Fibroblast of mammary gland (primary cell): ENCODE measurements at places on chromosomes 16 and 17.

- peak; percentile 93 for DNase-seq
These were observed 67.8 kb downstream of the BMERB1 start for GRCh38 chr16:15502041-15502725.

- no peak for DNase-seq
These were observed 96.3 kb downstream of the TMEM114 start for GRCh38 chr16:8493972-8494371.

- no peak for DNase-seq
These were observed 54.1 kb downstream of the IGF2BP1 start for GRCh38 chr17:49051269-49051668.

DNA sequence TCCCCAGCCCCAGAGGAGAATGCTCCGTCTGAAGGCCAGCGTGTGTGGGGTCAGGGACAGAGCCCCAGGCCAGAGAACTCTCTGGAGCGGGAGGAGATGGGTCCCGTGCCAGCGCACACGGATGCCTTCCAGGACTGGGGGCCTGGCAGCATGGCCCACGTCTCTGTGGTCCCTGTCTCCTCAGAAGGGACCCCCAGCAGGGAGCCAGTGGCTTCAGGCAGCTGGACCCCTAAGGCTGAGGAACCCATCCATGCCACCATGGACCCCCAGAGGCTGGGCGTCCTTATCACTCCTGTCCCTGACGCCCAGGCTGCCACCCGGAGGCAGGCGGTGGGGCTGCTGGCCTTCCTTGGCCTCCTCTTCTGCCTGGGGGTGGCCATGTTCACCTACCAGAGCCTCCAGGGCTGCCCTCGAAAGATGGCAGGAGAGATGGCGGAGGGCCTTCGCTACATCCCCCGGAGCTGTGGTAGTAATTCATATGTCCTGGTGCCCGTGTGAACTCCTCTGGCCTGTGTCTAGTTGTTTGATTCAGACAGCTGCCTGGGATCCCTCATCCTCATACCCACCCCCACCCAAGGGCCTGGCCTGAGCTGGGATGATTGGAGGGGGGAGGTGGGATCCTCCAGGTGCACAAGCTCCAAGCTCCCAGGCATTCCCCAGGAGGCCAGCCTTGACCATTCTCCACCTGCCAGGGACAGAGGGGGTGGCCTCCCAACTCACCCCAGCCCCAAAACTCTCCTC, 10.4 kb downstream of the CX3CL1 start:
- no peak for DNase-seq

GRCh38 chr16:14300705-14301168, 229.6 kb downstream of the MRTFB start:
- DNase-seq = peak; percentile 88

DNA sequence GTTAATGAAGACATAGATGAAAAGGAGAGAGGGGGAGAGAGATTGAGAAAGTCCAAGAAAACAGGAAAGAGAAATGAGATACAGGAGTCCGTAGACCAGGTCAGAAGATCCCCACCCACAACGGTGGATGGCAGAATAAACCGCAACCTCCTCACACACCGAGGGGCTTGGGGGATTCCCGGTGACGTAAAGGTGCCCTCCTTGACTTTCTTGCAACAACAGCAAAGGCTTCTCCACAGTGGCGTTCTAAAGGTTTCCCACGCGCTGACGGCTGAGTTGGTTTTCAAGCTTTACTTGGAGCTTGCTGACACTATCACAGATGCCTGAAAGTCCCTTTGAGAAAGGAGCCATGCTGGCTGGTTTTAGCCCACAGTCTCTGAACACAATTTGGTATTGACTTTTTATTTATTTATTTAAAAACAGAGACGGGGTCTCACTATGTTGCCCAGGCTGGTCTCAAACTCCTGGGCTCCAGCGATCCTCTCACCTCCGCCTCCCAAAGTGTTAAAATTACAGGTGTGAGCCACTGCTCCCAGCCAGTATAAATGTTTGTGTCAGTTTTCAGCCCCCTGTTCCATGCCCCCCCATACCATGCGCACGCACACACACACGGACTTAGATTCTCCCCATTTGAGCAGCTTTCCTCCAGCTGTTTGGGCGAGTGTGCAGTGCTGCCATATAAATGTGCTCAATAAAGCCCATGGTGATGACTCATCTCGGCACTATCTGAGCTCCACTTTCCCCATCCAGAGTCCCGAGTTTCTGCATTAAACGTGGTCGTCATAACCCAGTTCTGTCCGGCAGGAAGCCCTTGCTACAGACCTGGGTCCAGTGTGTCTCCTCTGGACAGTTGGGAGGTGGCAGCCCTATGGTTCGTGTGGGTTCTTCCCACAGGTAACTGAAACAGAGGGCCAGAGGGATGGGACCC, 33.0 kb upstream of the SEC14L1 start:
- no peak for DNase-seq

DNA sequence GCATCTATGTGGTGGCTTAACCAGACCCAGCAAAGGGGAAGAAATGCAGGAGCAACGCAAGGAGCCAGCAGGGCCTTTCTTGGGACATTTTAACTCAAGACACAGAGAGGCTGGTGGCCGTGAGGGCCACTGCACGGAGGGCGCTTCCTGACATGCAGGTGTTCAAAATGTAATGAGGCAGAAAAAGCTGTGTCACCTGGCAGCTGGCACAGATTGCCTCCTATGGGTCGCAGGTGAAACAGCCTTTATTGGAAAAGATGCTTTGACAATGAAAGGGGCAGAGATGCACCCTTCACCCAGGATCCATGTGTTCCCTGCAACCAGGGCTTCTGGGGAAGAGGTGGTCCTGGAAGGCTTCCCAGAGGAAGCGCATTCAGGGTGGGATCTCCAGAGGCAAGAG, 219.3 kb downstream of the XYLT1 start:
- DNase-seq = no peak

DNA sequence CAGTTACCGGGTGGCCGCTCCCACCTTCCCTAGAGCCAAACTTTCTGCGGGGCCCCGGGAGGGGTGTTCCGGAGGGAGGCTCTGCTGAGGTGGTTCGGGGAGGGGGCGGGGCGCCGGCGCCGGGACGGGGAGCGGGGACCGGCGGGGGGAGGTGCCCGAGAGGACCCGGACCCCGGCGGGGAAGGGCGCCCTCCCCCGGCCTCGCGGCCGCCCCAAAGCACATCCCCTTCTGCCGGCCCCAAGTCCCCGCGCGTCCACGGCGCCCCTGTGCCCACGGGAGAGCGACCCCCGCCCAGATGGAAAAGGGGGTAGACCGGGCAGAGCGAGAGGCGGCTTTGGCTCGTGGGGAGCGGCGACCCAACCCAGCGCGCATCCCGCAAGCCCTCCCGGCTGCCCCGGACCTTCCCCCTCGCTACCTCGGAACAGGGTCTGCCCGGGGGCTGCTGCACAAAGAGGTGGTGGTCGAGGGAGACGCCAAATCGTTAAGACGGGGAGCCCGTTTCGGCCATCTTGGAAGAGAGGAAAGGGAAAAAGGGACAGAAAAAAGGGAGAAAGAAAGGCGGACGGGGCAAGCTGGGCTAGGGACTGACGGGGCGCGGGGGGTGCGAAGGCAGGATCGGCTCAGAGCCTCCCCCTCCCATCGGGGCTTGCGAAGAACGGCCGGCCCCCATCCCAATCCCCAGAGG, 530 bp downstream of the PCGF2 start:
- DNase-seq = no peak

- peak; percentile 35 for DNase-seq
These were observed 694.3 kb downstream of the KCNJ2 start for GRCh38 chr17:70863436-70864248.

GRCh38 chr16:85878875-85879274, 20.1 kb upstream of the IRF8 start:
- DNase-seq = peak; percentile 57

GRCh38 chr16:86083382-86084002, 184.5 kb downstream of the IRF8 start:
- no peak for DNase-seq

DNA sequence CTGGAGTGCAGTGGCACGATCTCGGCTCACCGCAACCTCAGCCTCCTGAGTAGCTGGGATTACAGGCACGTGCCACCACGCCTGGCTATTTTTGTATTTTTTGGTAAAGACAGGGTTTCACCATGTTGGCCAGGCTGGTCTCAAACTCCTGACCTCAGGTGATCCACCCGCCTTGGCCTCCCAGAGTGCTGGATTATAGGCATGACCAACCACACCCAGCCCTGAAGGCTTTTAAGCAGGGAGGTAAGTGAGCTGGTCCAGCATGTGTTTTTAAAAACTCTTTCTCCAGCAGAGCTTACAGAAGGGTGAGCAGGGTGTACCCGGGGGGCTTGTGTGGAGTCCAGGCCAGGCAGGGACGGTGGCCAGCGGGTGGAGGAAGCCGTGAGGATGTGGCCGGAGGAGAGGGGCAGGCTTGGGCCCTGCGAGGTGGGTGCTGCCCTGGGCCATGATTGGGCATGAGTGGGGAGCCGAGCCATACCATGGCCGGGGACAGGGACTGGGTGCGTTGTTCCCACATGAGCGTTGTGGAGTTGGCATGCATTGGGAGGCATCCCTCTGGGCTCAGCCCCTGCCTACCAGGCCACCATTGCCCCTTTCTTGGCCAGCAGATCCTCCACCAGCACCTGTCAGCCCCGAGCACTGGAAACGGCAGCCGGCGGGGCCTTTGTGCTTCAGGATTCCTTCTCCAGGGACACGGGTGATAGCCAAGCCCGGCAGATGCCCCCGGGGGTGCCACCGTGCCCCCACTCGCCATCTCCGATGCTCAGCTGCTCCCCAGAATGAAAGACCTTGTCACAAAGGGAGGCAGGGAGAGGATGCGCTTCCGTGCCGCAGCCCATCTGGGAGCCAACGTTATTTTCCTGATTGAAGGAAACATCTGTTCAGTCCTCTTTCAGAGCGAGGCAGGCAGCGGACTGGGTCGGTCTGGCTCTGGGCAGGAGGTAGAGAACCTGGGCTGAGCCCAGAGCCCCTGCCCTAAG, 64.5 kb downstream of the RAI1 start:
- DNase-seq = no peak

- DNase-seq = no peak
These were observed 108.5 kb upstream of the RCVRN start for GRCh38 chr17:10013365-10014112.

- DNase-seq = no peak
These were observed 174.6 kb upstream of the CDH13 start for GRCh38 chr16:82452004-82452756.

- DNase-seq = no peak
These were observed 18.0 kb upstream of the RNF135 start for GRCh38 chr17:30952638-30953393.

- DNase-seq = no peak
These were observed 58.2 kb downstream of the MARCHF10 start for GRCh38 chr17:62749926-62750325.

- no peak for DNase-seq
These were observed 9.5 kb downstream of the IRF8 start for GRCh38 chr16:85908444-85908843.

GRCh38 chr16:66294507-66294906, 72.0 kb upstream of the CDH5 start:
- no peak for DNase-seq

DNA sequence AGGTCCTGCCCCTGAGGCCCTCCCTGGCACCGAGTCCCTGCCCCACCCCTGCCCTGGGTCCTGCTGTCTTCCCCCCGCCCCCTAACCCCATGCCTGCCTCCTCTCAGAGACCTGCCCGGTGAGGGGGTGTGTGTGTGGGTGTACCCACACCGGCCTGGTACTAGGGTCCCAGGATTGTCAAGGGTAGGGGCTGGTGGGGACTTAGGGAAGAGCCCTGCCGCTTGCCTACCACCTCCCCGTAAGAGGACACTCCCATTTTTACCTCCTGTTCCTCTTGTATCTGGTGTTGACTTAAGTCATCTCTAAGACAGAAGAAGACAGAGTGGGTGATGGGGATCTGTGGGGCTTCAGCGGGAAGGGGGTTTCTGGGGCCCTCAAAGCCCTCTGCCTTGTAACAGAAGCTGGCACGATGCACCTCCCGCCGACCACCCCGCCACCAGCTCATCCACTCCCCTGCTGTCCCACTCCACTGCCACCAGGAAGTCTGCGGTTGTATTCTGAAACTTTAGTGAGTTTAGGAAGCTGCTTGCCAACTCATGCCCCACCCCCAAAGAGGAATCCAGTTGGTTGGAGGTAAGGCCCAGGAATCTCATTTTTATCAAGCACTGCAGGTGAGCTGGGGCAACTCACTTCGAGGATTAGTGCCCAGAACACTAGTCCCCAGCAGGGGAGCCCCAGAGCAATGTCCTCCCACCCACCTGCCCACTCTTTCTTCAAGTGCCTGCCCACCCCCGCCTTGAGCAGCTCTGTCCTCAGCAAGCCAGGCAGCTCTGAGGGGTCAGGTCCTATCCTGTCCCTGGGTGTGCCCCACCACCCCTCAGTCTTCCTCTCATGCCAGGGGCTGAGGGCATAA, 5.6 kb downstream of the SPATA32 start:
- no peak for DNase-seq

DNA sequence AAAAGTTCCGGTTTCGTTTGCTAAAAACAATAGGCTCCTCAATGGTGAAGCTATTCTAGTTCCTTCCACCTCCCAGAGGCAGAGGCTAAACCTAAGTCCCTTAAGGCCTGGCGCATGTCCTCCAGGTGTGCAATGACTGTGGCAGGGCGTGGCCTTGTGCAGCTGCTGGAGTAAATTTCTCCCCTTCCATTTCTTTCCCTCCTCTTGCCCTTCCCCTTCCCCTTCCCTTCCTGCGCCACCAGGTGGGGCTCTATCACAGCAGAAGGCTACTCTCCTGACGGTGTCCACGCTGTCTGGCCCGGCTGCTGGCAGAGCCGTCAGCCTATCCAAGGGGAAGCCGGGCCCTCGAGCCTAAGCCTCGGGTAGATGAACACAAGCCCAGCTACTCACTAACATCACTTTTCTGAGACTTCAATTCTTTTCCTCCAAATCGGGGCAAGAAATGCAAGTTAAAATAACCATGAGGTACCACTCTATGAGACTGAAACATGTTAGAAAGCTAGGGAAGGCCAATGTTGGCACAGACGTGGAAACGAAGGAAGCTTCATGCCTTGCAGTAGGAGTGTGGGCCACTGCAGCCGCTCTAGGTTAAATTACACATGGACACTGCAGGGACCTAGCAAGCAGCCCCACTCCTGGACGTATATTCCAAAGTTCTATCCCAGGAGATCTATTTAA, 34.4 kb downstream of the C16orf78 start:
- DNase-seq = peak; percentile 65

- peak; percentile 97 for DNase-seq
These were observed at the start of gene COPS3 for GRCh38 chr17:17280613-17281549. TSS of gene COPS3 (minus strand) at chr17:17281246. CDS start at chr17:17281186, 60 bp downstream.

- peak; percentile 48 for DNase-seq
These were observed 3.5 kb downstream of the CORO6 start for GRCh38 chr17:29619251-29619650.

DNA sequence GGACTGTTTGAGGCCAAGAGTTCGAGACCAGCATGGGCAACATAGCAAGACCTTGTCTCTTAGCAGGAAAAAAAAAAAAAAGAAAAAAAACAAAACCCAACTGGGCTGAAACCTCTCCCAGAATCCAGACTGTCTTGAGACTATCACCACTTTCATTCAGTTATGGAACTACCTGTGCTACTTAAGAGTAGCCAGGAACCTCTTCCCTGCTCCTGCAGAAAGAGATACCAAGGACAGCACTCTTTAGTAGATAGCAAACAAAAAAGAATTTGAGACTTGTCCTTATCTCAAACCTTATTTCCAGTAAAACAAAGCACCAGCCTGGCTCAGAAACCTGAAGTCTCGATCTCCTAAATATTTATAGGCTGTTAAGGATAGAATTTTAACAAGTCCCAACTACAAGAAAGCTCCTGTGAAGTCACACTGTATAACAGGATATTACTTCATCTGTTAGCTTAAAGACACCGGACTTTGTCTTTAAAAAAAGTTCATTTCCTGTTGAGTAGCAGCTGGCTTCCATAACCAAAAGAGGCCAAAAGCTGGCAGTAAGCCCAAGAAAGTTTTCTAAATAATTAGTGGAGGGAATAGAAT, 5.1 kb downstream of the CDR2 start:
- peak; percentile 68 for DNase-seq

- DNase-seq = peak; percentile 10
These were observed 250.5 kb upstream of the C16orf82 start for GRCh38 chr16:26816266-26816665.
